ENCODE measurements at places on chromosomes 6 and 20.

DNA sequence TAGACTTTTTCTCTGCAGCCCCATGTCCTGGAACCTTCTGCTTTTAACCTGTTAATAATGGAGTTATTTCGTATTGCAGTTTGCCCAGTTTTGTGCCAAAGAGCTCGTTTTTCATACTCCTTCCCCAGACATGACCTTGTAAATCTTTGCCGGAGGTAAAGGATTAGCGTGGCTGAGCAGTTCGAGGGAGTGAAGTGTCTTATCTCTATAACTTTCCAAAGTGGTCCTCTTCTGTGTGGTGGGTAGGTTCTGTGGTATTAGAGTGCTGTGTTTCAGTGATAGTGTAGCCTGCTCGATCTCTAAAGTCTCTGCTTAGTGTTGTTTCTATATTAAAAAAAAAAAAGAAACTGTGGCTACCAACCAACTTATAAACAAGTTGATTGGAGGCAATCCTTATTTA is 67.5 kb downstream of the FARS2 start:
- DNase-seq, result no peak

GRCh38 chr6:152257581-152257980 is 379.6 kb downstream of the SYNE1 start:
- DNase-seq, result no peak

DNA sequence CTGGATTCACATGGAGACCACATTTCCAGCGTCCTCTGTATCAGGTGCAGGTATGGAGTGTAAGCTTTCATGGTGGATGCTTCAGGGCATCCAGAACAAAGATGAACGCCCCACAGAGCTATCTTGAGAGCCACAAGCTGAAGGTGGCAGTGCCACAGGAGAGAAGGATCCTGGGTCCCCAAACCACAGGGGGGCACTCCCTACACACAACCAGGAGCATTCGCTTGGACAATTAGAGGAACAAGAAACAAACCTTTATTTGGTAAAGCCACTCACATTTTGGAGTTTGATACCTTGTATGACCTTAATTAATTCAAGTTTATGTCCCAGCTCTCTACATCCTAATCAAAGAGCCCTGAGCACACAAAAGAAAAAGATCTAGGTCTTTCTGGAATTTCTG is 406.3 kb downstream of the PREX1 start:
- DNase-seq, result no peak

DNA sequence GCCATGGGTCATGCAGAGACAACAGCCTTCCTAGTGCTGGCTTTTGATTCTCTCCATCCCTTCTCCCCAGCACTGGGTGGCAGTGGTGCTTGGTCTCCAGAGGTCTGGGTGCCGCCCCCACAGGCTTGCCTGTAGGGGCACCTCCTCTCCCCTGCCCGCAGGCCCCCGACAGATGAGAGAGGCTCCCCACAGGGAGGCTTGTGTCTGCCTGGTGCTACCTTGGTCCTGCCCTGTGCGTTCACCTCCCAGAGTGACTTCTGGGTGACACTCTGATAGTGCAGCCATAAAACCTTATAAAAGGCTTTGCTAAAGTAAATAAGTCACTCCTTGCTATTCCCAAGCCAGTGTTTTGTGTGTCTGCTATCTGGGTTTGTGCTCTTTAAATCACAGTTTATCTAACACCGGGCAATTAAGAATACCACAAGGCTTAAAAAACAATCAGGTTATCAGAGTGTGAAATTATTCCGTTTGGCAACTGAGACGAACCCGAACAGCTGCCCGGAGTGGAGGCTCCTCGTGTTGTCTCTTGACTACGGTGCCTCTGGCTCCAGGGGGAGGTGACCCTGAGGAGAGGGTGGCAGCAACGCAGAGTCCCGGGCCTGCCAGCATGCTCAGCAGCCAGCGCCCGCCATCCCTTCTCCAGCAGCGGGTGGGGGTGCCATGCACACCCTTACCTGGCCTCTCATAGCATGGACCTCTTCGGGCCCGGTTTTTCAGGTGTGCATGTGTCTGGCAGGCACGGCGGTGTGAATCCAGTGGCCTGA is 5.4 kb upstream of the C20orf204 start:
- no peak for DNase-seq

- no peak for DNase-seq
These were observed 262.3 kb upstream of the SOX4 start for GRCh38 chr6:21331235-21331634.

Measured in osteoblast (primary cell).